ENCODE measurements at places on chromosomes 3 and 15. TPM values are rescaled to one million over a fixed set of nuclear protein-coding genes. Genes with fewer than 3 reads are reported as not detected.
A peak's percentile ranks its signal among the peaks of the same experiment; 100 is the strongest.

GRCh38 chr3:70702132-70702531 is 389.7 kb upstream of the MDFIC2 start:
- DNase-seq: peak; percentile 51

- no peak for DNase-seq
These were observed 60.1 kb downstream of the FNDC3B start for GRCh38 chr3:172099495-172099808.

GRCh38 chr3:196883361-196883760 is 15.6 kb downstream of the SENP5 start:
- no peak for DNase-seq

- no peak for DNase-seq
These were observed 108.8 kb downstream of the PLOD2 start for GRCh38 chr3:146052056-146052790.

DNA sequence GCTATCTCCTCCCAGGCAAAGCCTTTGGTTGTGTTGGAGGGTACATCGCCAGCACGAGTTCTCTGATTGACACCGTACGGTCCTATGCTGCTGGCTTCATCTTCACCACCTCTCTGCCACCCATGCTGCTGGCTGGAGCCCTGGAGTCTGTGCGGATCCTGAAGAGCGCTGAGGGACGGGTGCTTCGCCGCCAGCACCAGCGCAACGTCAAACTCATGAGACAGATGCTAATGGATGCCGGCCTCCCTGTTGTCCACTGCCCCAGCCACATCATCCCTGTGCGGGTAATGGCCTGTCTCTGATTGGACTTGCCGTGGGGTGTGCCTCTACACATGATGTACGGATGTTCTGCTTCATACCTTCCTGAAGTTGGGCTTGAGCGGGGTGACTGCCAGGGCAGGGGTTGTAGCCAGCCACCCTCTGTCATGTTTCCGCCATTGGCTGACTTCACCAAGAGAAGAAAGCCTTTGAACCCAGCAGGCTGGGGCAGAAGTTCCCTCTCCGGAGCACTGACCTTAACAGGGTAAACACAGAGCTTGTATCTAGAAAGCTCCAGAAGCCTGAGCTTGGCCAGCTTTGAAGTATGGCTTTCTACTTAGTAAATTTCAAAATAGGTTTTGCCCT is 13.4 kb downstream of the ALAS1 start:
- DNase-seq: no peak

- no peak for DNase-seq
These were observed 84.9 kb downstream of the MEIS2 start for GRCh38 chr15:37015451-37015850.

GRCh38 chr15:92520914-92521623 is 127.4 kb downstream of the ST8SIA2 start:
- DNase-seq: peak; percentile 27

GRCh38 chr3:45440562-45440961 is 52.2 kb downstream of the LARS2 start:
- DNase-seq: no peak

- DNase-seq: peak; percentile 35
These were observed 70.2 kb upstream of the MITF start for GRCh38 chr3:69669070-69669469.

DNA sequence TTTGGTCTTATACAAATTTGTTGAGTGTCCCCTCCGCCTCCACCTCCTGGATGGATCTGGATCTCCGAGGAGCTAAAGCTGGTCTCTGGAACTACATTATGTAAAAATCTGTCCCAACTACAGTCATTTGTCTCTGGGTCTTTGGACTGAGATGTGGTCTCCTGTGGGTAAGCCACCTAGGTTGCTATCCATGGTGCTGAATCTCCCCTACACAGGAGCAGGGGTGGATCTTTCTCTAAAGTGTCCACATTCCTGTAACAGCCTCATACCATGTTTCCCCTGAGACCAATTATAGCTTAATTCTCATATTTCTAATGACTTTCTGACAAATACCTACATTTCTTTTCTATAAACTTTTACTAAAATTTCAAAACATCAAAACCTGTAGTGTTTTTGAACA is 625.8 kb downstream of the TAFA4 start:
- peak; percentile 11 for DNase-seq

DNA sequence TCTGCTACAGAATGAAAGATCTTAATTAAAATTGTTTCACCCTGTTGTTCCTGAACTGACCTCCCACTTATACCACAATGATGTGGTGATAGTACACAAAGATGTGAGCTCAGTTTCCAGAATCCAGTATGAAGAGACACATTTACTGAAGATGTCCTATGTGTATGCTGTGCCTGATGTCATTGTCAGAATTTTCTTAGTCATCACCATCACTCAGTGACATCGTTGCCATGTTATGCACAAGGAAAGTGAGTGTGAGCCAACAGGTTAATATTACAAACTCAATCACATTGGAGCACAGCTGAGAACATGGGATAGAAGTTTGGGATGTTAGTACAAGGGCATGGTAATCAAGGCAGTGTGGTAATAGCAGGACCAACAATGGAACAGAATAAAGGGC is 199.7 kb upstream of the CHRNA7 start:
- no peak for DNase-seq

DNA sequence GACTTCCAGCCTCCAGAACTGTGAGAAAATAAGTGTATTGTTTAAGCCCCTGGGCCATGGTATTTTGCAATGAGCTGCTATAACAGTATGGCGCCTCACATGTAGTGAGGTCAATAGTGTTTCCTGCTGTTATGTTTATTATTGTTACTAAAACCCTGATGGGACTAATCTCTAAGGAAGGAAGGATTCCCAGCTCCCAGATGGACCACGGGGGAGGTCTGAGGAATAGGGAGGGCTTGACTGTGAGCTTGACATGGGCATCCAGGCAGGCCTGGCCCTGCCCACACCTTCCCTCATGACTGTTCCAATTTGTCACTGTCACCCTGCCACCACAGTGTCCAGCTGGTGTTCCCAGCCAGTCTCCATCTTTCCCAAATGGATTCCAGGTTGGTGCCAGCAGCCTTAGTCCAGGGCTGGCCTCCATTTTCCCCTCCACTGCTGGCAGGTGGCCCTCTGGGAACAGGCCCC is 14.5 kb upstream of the SLC41A3 start:
- no peak for DNase-seq

GRCh38 chr3:6216135-6217026 is 644.5 kb upstream of the GRM7 start:
- DNase-seq: no peak

Gene SLC51A
- total RNA-seq: not detected

Gene SMAD3
- 28.8 TPM for total RNA-seq

Gene FANCD2OS
- not detected for total RNA-seq

Gene DNAH1
- total RNA-seq: 0.35 TPM

Gene MORC1
- under 0.01 TPM for total RNA-seq

Gene AHSG
- total RNA-seq: not detected

Gene NMNAT3
- total RNA-seq: 2.4 TPM

Gene GOLGA8Q
- total RNA-seq: 1.4 TPM

Gene TRIM59
- 35.3 TPM for total RNA-seq

Gene TEX9
- total RNA-seq: 7.5 TPM

Gene PP2D1
- total RNA-seq: not detected

Gene MKRN3
- not detected for total RNA-seq

Gene DLEC1
- total RNA-seq: not detected

Gene RAD18
- total RNA-seq: 10.9 TPM

Data from renal cortical epithelial cell (primary cell).